ENCODE measurements at places on chromosomes 1 and 21.
A peak's percentile ranks its signal among the peaks of the same experiment; 100 is the strongest.

- DNase-seq, result no peak
Observed at GRCh38 chr1:10856176-10856683, 59.8 kb upstream of the CASZ1 start.

DNA sequence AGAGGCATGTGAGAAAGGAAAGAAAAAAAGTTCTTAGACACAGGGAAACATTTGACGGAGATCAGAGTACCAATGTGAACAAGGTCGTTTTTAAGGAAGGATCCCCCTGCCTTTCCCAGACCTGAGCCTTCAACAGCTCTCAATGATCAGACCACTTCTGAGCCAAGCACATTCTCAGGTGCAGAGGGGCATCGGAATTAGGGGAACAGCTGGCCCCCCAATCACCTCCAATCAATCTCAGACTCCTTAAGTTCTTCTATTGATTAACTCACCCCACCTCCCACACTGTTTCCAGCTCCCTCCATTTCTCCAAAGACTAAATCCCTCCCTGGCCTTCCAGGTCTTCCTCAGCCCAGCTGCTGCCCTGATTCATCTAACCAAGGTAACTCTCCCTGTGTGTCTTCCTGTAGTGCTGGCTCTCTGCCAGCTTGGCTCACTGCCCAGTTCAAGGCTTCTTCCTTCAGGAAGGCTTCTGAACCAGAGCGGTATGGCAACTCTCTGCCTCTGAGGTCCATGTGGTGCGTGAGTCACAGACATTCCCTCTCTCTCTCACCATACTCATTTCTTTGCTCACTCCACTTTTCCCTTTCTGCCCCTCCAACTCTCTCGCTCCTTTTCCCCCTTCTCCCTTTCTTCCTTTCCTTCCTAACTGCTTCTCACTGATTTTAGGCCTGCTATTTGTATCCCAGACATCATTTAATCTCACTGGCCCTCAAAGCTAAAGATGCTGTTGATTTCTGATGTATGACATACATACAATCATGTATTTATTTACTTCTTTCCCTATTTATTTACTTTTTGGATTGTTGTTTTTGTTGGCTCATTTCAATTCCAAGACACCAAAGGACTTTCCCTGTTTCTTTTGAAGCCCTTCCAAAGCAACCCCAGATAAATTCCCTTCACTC is 18.1 kb downstream of the CFAP45 start:
- peak; percentile 98 for DNase-seq

DNA sequence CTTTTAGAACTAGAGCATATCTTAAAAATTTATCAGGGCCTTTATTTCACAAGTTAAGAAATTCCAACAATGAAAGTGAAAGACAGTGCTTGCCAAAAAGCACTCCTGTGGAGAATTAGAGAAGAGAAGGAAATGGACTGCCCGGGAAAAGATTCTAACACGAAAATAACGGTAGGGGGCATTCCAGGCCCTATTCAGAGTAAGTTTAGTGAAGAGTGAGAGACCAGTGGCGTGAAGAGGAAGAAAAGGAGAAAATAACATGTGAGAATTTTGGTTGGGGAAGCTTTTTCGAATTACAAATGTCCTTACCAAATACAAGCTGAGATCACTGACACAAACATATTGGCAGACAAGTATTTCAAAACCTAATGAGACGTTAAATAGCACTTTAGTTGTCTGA is 38.4 kb upstream of the RBM34 start:
- peak; percentile 73 for DNase-seq

DNA sequence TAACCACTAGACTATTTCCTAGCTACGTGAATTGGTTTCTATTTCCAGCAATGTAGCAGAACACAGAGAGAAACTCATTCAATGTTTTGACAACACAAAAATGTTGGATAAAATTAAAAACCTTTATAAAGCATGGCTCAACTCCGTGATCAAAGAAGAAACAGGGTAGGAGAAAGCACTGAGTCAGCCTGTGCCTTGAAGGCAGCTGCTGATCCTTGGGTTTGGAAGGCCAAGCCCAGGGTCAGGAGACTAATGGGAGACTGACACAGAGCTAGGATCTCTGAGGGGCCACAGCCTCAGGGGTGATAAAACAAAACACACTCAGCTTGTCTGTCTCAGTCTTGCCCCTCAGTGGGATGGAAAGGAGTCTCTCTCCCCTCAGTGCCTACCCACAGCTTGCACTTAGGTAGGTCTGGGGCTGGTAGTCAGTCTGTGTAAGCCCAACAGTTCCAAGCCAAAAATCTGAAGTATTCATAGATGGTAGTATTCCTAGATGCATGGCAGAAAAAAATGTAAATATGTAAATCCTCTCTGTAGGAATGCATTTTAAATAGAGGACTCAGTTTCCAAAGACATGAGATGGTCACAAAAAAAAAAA is 53.3 kb downstream of the B3GALNT2 start:
- no peak for DNase-seq

- DNase-seq, result no peak
Observed at GRCh38 chr1:59814901-59815825, at the start of gene HOOK1. TSS of gene HOOK1 (plus strand) at chr1:59814949. CDS start at chr1:59815118, 169 bp downstream.

DNA sequence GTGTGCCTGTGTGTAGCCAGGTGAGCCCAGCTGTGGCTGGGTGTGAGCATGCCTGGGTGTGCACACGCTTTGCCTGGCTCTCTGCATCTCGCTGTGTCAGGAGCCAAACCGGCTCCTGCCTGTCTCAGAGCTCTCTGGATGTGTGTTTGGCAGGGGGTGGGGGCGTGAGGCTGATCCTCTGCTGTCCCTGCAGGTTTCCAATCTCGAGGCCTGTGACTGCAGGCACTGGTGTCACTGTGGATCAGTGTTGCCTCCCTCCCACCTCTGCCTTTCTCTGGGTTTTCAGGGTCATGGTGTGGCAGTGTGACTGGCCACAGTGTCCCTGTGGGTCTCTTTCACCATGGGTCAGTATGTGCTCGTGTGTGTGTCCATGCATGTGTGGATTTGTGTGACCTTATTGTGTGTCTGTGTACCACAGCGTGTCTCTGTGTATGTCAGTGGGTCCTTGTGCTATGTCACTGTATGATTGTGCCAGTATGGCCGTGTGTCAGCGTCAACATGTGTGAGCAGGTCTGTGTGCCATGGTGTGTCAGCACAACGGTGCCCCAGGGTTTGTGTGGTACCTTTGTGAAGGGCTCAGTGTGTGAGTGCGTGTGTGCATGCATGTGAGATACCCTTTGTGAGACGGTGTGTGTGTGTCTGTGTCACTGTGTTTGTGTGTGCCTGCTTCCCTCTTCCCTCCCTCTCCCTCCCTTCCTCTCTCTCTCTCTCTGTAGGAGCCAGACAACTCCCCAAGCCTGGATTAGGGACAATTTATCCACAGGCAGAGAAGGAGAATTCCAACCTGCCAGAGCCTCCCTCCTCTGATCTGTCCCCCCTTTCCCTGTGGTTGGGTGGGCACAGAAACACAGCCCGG is 43.4 kb downstream of the AHDC1 start:
- DNase-seq, result no peak

- DNase-seq, result no peak
Observed at GRCh38 chr1:34405266-34405959, 228.7 kb downstream of the C1orf94 start.

DNA sequence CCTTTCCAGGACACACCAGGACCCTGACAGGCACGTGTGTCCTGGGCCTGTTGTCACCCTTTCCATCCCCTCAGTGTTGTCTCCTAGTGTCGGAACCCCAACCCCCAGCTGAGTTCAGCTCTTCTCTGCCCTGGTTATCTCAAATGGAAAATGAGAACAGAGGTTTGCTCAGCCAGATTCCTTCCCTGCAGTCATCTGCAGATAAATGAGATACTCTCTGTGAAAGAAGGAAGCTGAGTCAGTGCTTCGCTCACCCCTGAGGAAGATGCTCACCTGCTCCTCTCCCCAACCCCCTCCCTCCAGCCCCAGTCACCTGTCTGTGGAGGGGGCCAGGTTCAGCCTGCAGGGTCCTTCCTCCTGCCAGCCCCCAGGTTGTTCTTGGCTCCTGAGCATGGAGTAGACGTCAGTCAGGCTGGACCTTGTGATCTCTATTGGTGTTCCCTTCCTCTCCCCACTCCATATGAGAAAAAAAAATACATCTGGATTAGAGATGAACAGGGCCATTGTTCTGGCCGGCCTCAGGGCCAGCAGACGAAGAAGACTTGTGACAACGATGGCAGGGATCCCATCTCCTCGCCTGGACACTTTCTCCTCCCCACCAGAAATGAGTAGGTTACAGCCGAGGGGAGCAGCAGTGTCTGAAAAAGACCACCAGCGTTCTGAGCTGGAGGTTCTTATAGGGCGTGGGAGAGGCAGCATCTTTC is 20.9 kb downstream of the PHGDH start:
- peak; percentile 6 for DNase-seq

DNA sequence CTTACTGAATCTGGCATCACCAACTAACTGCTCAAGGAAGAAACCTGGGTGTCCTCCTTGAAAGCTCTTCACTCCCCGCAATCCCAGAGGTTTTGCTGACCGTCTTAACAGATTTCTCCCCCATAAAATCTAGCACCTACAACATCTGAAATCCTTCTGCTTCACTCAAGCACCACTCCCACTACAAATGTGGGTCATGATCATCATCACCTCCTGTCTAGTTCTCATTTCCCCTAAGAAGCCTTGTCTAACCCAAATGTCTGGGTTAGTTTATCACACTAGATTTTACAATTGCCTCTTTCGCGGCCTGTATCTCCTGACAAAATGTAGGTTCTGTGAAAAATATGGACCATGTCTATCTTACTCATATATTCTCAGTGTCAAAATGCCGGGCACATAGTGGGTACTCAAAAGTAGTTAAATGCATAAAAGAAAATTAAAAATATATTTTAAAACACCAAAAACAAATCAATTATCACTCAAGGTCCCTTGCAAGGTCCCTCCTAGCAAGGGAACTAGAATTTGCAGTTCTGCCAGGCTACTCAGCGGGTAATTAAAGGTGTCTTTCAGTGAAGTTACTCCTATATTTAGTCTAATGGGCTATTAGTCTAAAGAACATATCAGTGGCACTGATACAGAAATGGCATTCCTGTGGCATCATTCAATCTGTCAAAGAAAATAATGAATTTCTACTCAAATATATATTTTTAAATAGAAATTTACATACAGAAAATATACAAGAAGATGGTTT is 19.6 kb downstream of the C21orf91 start:
- DNase-seq, result no peak

DNA sequence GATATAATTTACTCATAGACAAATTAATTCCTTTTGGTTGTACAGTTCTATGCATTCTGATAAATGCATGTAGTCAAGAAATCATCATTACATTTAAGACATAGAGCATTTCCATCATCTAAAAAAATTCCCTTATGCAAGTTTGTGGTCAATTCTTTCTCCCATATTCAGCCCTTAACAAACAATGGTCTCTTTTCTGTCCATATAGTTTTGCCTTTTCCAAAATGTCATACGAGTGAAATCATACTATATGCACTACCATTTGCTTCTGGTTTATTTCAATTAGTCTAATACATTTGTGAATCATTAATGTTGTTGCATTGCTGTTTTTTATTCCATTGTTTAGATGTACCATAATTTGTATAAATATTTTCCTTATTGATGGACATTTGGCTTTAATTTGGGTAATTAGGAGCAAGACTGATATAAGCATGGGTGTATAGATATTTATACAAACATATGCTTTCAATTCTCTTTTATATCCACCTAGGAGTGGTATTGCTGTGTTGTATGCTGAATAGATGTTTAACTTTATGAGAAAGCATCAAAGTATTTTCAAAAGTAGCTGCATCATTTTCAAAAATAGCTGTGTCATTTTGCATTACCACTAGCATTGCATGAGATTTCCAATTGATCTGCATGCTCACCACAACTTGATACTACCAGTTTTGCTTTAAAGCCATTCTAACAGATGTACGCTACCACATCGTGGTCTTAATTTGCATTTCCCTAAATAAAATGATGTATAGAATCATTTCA is 397.0 kb upstream of the ADAMTS5 start:
- no peak for DNase-seq

- no peak for DNase-seq
Observed at GRCh38 chr1:232983375-232983774, 33.0 kb downstream of the NTPCR start.

- DNase-seq, result no peak
Observed at GRCh38 chr1:5690898-5691297, 301.3 kb downstream of the NPHP4 start.

- no peak for DNase-seq
Observed at GRCh38 chr1:211734791-211735190, 59.4 kb upstream of the NEK2 start.

- no peak for DNase-seq
Observed at GRCh38 chr1:181905944-181906597, 155.4 kb downstream of the ZNF648 start.

- no peak for DNase-seq
Observed at GRCh38 chr1:222938986-222939385, 124.1 kb downstream of the DISP1 start.

GRCh38 chr1:205268846-205269680 is 41.3 kb downstream of the TMCC2 start:
- DNase-seq, result no peak

DNA sequence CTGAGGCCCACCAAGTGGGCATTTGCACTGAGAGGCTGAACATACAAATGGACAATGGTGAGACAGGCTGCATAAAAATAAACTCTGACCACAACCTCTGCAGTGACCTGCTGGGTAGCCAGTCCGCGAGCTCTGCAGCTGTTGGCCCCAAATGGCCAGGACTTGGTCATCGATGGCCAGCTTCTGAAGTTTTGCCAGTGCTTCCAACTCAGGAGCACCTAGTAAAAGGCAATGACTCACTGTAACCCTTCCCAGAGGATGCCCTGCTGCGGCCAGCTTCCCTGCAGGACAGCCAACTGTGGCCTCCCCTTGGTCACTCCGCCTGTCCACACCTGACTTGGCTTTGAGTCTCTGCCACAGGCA is 185.4 kb downstream of the DYRK1A start:
- no peak for DNase-seq
